ENCODE measurements at places on chromosomes 3 and 15. TPM values are rescaled to one million over a fixed set of nuclear protein-coding genes. Genes with fewer than 3 reads are reported as not detected.

GRCh38 chr3:181558870-181559269, 152.9 kb upstream of the SOX2 start:
- no peak for DNase-seq

DNA sequence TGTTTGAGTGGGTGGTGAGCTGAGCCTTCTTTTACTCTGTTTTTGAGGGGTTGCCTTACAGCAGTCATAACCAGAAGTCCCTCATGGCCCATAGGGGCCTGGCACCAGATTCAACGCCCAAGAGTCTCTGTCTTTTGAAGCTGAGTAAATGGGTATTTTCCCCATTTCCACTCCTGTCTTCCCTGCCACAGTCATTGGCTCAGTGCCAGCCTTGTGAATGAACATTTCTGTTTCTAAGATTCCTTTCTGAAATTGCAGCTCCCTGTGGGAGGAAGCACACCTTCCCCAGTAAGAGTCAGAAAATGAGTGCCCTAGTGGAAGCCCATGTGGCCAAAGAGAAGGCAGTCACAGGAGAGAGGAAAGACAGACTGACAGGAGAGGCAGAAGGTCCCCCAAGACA, 43.7 kb upstream of the POLR2M start:
- DNase-seq, result no peak

DNA sequence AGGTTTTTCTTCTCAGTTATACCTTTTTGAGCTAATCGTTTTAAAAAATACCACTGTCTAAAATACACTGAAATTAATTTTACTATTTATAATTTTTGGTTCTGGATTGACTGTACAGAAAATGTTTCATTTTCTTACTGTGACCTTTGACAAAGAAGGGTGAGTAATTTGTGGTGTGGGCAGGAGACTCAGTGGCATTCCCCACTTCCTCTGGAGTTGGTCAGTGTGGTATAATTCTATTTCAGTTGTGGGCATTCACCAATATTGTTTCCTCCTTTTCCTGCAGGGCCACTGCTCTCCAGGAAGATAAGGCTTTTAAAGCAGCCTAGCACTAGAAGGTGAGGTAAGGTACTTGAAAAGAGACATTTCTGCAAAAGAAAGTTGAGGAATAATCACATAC, 6.5 kb downstream of the DAG1 start:
- no peak for DNase-seq

GRCh38 chr3:133759740-133760305, 13.6 kb downstream of the TF start:
- peak; percentile 32 for DNase-seq

DNA sequence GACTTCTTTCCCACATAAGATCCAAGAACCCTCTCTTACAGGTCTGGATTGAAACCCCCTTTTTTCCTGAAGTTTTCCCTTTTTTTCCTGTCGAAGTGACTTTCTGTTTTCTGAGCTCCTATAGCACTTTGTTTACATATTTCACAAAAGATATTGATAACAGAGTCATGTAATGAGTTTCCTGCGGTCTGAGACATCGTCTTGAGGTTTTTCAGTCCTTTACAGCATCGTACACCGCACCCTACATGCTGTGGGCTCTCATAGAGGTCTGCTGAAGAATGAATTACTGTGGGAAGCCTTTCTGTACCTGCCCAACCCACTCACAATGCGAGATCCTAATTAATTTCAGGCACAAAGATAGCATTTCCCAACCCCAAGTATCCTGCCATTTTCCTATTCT, 53.1 kb downstream of the MCF2L2 start:
- no peak for DNase-seq

DNA sequence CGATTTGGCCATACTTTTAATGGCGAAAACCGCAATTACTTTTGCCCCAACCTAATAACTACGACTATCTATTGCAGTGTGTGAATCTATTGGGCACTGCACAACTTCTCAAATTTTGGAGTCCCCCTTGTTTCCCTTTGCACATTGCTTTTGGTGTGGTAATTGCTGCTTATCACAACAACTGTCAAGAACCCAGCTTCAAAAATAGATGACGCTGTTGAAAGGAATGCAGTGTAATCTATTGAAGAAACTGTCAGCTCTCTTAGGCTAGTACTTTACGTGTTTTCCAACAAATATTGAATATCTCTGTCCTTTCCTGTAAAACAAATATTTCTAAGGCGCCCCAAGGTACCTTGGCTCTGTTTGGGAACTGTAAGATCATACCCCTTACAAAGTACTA, 222.8 kb upstream of the UBE2E2 start:
- DNase-seq, result no peak

- no peak for DNase-seq
These were observed 23.0 kb upstream of the MAP3K13 start for GRCh38 chr3:185339945-185340344.

- DNase-seq, result no peak
These were observed 94.5 kb downstream of the GOLIM4 start for GRCh38 chr3:168001244-168001643.

GRCh38 chr3:127673191-127674100, 694 bp downstream of the ABTB1 start:
- no peak for DNase-seq

DNA sequence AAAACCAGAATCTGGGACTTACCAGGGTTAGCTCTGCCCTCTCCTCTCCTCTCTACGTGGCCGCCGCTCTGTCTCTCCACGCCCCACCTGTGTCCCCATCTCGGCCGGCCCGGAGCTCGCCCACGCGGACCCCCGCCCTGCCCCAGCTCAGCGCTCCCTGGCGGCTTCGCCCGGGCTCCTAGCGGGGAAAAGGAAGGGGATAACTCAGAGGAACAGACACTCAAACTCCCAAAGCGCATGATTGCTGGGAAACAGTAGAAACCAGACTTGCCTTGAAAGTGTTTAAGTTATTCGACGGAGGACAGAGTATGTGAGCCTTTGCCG, 5.4 kb downstream of the ISL2 start:
- DNase-seq, result peak; percentile 8

DNA sequence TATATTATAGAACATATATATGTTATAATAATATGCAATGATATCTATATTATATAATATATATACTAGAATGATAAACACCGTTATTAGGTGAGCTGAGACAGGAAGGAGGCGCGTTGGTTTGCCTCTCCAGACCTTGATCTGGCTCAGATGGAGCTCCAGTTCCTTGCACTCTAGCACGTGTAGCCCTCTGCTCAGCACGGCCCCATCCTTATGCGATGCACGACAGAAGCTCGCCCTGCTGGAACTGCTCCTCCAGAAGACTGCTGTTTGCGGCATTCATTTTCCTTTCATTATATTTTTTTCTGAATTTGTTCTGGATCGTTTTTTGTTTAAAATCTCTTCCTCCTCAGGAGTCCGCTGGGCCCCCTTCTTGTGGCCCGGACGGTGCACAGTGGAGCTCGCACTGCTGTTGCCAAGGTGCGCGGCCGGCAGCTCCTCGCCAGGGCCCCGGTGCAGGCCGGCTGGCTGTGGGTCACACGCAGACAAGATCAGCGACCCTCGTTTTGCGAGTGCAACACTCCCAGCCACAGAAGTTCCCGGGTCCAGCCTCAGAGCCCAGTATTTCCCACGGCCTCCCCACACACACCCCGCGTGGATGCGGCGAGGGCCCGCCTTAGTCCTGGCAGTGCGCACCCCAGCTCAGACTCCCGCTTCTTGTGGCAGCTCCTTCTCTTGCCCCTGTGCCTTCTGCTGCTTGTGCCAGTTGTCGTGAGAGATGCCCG, 112.2 kb downstream of the CHL1 start:
- peak; percentile 3 for DNase-seq

GRCh38 chr15:57333487-57333886, 42.8 kb upstream of the CGNL1 start:
- no peak for DNase-seq

- no peak for DNase-seq
These were observed 756.7 kb downstream of the NR2F2 start for GRCh38 chr15:97087006-97087741.

DNA sequence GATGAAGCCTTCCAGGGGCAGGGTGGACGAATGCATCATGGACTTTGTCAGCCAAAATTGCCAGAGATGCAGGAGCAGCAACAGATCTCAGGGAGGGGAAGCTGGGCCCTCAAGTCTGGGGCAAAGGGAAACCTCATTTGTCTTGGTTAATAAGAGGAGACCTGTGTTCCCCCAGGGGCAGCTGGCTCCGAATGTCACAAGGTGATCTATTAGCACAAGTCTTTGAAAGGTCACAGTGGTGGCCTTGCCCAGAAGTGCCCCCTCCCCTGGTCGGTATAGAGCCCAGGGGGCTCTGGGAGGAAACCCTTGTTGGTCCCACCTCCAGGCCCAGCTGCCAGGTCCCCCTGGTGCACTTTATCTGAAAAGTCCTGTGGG, 46.2 kb downstream of the ABTB1 start:
- no peak for DNase-seq

GRCh38 chr15:60183366-60183765, 179.3 kb downstream of the FOXB1 start:
- DNase-seq, result no peak

DNA sequence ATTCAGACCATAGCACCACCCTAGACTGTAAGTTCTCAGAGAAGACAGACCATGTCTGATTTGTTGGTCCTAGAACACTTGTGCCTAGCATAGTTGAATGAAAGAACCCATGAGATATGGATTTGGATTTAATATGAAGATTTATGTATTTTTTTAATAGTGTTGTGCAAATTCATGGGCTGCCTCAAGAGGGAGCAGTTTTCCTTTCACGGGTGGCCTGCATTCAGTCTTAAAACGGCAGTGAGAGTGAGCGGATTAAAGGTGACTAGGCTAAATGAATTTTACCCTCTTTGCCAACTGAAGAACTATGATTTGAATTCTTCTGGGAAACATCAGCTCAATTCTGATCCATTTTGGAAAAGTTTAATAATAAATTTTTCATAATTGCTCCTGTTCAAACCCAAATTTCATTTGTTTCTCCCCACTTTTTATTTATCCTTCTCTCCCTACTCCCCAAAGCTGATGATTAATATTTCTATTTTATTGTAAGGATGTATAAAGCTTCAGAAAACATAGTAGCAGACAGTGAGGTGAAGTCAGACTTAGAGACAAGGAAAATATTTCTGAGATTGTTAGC, 67.3 kb downstream of the MORC1 start:
- DNase-seq, result no peak

- DNase-seq, result no peak
These were observed 46.7 kb upstream of the CCDC80 start for GRCh38 chr3:112687616-112688015.

DNA sequence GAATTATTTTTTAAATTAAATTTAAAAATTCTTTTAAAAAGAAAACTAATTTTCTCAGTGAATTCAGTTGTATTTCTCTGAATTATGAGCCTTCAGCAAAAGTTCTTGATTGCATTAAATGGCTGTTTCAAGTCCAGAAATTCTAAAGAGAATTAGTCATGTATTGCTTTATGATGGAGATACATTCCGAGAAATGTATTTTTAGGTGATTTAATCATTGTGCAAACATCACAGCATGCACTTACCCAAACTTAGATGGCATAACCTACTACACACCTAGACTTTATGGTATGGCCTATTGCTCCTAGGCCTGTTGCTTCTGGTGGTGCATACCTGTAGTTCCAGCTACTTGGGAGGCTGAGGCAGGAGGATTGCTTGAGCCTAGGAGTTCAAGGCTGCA, 44.3 kb upstream of the GCNT3 start:
- no peak for DNase-seq

GRCh38 chr15:84960391-84961113, 21.1 kb upstream of the PDE8A start:
- no peak for DNase-seq

GRCh38 chr15:31887246-31887645, 143.1 kb upstream of the CHRNA7 start:
- DNase-seq, result no peak

- no peak for DNase-seq
These were observed 64.8 kb downstream of the RBMS3 start for GRCh38 chr3:29345516-29346300.

DNA sequence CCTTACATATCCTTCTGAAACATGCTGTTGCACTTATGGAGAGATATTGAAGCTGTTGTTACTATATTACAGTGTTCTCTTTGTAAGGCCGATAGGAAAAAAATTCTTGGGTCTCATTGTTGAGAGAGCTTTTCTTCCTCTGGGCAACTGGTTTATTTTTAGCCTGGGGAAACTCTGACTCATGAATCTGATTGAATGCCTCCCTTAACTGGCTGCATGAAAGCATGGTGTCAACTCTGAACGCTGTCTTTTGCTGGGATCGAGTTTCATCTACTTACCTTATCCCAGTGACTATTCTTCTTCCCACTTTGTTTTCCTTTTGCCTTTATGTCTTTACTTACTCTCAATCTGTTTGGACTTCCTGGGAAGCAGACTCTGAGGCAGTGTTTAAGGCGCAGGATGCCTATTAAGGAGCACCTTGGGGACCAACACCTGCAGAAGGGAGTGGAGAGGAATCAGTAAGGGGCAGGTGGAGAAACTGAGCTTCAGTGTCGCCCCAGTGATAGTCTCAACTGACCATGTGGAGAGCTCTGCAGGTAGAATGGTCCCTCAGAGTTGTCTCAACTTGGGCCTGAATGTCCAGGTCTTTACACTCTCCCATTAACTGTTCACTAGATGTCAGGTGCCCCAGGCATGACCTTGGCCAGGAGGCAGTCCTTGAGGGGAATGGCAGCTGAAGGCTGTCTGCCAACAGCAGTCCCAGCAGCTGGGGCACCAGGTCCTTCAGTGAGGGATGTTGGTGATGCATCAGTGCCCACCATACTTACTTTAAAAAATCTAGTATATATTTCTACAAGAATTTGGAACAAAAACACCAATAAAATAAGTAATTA, 88.9 kb upstream of the CCNL1 start:
- peak; percentile 3 for DNase-seq

GRCh38 chr15:61146931-61147230, 82.2 kb downstream of the RORA start:
- DNase-seq, result no peak

GRCh38 chr15:60652870-60653269, 173.9 kb upstream of the ICE2 start:
- DNase-seq, result no peak

DNA sequence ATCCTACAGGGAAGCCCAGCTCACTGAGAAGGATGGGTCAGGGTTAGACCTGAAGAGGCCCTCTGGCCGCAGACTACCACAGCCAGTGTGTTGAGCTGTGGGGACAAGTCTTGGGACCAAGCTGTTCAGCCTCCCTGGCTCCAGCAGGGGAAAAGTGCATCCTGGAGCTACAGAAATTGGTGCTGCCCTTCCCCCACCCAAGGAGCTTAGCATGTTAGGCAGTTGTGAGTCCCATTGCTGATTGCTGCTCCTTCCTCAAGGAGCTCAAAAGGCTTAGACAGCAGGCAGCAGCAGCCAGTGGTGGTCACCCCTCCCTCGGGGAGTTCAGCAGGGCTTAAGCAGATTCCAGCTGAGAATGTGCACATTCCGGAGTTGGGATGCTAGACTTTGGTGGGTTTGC, 165.6 kb downstream of the ATP8B4 start:
- DNase-seq, result no peak

- DNase-seq, result peak; percentile 64
These were observed 13.9 kb downstream of the PLXND1 start for GRCh38 chr3:129592381-129593131.

GRCh38 chr15:66706225-66706732, 4.2 kb downstream of the SMAD6 start:
- DNase-seq, result peak; percentile 64

Gene ARHGEF26
- 20.1 TPM for polyA plus RNA-seq

Gene SHF
- polyA plus RNA-seq, result 15.6 TPM

Gene GOLGA8M
- polyA plus RNA-seq, result 4.5 TPM

Gene CPEB1
- 2.2 TPM for polyA plus RNA-seq

Gene NPAP1
- 2.1 TPM for polyA plus RNA-seq

Gene VGLL3
- polyA plus RNA-seq, result 5.0 TPM

Gene TMCO5A
- not detected for polyA plus RNA-seq

Gene CCDC54
- polyA plus RNA-seq, result 0.28 TPM

Gene PLSCR2
- polyA plus RNA-seq, result 1.0 TPM

Gene CNTN4
- polyA plus RNA-seq, result 30.1 TPM

Gene CLEC3B
- polyA plus RNA-seq, result 11.9 TPM

Gene XCR1
- 0.15 TPM for polyA plus RNA-seq

Gene FSTL1
- 519 TPM for polyA plus RNA-seq

Gene CILP
- polyA plus RNA-seq, result 3.8 TPM

Data from left kidney (tissue), 8 donors.